Fibroblast of gingiva (primary cell): ENCODE measurements at places on chromosomes 3 and 15.

DNA sequence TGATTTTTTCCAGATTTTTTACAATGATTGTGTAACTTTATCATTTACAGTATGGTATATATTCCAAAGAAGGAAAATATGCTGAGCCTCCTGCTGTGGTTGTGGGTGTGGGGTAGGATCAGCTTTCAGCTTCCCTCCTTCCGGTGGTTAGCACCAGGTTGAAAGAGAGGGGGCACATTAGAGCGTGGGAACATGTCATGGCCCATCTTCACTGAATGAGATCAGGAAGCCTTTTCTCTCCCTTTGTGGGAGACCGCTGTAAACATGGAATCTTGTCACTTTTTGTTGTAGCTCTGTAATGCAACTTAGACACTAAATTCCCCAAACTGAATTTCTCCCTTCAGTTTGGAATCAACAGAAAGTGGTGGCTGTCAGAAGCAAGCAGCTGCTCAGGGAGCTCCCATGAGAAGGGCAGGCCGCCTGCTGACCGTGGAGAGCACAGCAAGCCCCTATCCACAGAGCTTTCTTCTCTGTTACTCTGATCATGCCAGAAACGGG lies 86.7 kb upstream of the LIMD1 start:
- DNase-seq, result peak; percentile 32

GRCh38 chr3:161208931-161209330 lies 12.2 kb upstream of the NMD3 start:
- no peak for DNase-seq

- DNase-seq, result no peak
Observed at GRCh38 chr15:50687302-50687902, 805 bp upstream of the TRPM7 start.

GRCh38 chr15:50110285-50110684 lies 8.7 kb downstream of the ATP8B4 start:
- no peak for DNase-seq

GRCh38 chr3:72580900-72581299 lies 267.3 kb downstream of the SHQ1 start:
- DNase-seq, result no peak
